Kidney glomerular epithelial cell (primary cell): ENCODE measurements at places on chromosomes 16 and 17.

DNA sequence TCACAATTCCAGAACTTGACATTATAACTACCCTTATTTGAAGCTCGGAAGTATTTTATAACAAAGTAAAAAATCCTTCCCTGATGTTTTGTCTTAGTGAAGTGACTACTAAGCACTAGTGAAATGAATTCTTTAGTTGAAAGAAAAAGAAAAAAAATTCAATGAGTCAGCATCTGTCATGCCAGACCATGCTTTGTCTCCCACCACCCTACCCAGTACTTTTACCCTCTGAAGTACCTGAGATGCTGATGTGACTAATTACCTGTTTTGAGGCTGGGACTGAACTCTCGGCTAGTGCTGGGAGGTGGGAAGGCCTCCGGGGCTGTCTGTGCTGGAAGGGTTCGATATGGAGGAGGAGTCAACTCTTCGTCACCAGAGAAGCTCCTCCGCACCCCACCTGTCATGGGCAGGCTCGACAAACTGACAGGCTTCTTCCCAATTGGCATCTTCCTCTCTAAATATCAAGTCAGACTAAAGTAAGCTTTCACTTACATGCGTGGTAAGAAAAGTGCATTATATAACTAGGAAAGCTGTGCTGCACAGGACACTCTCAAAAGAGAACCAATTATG is 19.6 kb downstream of the NME2 start:
- DNase-seq = no peak

GRCh38 chr16:75584108-75584507 is 17.9 kb downstream of the GABARAPL2 start:
- DNase-seq = no peak

DNA sequence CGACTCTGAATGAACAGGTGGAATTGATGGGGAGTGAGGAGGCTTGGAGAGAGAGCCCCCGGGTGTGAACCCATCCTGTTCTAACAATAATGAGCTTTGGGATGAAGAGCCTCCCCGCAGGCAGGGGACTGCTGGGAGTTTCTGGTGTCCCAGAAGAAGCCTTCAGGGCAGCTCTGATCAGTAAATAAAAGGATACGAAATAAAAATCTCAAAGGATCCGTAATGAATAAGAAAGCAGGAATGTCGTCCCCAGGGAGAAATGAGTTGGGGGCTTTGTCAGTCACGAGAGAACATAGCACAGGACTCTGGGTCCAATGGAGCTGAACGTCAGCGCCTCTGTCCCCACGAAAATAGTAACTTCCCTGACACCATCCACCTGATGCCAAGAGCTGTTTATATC is 113.4 kb downstream of the PITPNC1 start:
- DNase-seq = no peak

DNA sequence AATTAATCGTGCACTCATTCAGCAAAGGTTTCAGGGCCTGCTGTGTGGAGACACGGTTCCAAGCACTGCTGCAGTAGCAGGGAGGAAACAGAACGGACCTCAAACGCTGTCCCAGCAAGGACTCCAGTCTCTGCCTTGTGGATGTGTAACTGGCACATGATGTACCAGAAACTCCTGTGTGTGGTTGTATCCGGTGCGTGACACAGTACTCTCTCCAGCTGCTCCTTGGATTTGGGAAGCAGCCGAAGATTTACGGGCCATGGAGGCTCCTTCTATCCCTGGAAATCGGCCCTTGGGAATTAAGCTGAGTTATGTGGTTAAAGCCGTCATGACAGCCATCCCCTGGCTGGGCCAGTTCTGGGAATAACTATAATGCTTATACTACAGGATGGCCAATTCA is 8.5 kb upstream of the ANKRD11 start:
- DNase-seq = no peak

GRCh38 chr16:12314653-12315185 is 338.2 kb downstream of the SNX29 start:
- no peak for DNase-seq

- no peak for DNase-seq
These were observed 1.5 kb upstream of the PVALEF start for GRCh38 chr17:81163703-81164370.

DNA sequence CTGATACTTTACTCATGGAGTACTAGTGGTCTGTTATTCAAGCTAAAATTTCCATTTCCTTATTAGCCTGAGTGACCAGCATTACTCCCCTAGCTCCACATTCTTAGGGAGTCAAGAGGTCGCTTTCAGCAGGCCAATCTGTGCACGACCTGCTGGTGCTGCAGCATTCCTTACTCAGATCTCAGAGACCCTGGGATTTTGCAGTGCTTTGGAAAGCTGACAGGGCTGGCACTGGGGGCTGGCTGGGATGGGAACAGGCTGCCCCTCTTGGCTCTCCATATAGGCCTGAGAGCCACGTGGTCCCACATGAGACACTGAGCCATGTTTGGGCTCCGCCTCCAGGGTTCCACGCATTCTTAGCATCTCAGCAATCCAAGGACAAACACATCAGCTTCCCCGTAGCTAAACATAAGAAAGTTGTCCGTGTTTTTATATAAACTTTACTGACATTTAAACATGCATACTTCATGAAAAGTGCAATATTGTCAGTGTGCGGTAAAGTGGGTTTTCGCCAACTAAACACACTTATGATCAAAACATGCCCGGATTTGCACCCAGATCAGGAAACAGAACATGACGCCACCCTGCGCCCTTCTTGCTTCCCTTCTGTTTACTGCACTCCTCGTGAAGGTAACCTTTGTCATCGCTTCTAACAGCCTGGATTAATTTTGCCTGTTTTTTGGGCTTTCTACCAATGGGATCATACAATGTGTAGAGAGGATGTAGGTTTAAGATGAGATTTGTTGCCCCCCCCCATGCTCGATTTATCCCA is 254.5 kb upstream of the CACNG5 start:
- peak; percentile 34 for DNase-seq

- DNase-seq = peak; percentile 41
These were observed 14.7 kb upstream of the WNT3 start for GRCh38 chr17:46832945-46833839.

- DNase-seq = no peak
These were observed 56.1 kb upstream of the MAF start for GRCh38 chr16:79656553-79657115.

- no peak for DNase-seq
These were observed 19.1 kb upstream of the RSL1D1 start for GRCh38 chr16:11870399-11870798.

DNA sequence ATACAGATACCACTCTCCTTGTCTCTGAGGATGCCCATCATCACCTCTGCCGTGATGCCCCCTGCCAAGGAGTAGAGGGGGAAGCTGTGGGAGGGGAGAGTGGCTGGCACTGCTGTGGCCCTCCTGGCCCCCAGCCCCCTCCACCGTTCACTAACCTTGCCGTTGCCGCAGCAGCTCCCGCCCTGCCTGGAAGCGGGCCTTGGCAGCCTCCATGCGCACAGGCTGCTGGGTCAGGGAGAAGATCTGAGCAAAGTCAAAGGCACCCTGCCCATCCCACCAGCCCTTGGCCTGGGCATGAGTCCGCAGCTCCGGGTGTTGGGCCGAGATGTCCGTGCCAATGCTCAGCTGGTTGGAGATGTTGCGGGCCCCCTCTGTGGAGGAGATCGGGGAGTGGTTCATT is 2.4 kb downstream of the SCRN2 start:
- DNase-seq = no peak

- no peak for DNase-seq
These were observed 2.6 kb downstream of the SNX29 start for GRCh38 chr16:11979013-11979672.

DNA sequence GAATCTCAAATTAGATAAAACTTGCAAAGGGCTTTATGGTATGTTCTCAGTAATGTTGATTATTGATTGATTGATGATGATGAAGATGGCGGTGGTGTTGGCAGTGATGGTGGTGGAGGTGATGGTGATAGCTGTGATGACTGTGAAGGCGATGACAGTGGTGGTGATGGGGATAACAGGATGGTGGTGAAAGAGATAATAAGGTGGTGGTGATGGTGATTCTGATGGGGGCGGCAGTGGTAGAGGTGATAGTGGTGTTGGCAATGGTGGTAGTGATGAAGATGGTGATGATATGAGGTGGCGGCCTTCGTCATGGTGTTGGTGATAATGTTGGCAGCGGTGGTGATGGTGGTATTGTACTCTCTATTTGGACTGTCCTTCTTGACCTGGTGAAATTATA is 238.3 kb downstream of the XYLT1 start:
- no peak for DNase-seq

- DNase-seq = no peak
These were observed 7.2 kb downstream of the PDK2 start for GRCh38 chr17:50102164-50102991.

DNA sequence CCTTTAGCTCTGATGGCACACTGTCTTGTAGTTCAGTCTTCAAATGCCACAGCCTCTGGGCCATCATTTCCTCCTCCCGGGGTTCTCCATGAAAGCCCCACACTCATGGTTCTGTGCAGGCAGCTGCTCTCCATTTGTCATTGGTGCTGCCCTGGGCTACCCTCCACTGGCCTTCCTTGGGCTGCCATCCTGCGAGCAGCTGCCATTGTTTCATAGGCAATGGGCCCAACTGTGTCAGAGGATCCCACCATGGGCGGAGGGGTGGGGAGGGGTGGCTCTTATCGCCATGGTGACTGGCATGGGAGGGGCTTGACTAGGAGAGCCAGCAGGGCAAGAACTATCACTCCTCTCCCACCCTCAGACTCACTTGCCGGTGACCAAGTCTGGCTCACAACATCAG is 38.6 kb upstream of the BRD7 start:
- DNase-seq = no peak

DNA sequence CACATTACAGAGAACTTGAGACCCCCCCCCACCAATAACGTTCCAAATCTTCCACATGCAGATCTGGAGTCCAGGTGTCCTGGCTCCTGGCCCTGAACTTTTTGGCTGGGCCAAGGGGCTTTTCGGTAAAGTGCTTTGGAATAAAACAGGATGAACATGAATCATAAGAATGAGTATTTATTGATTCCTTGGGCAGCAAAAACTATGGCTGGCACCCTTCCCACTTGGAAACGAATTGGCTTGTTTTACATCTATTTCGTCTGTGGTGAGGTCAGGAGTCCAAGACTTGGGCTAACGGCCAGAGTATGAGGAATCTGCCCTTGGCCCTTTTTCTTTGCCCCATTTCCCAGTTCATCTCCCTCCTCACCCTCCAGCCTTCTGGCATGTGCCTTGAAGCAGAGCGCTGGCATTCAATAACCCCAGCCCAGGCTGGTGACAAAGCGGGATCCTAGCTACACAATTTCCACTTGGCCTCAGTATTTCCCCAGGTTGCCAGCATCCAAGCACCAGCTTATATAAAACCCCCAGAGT is 4.1 kb upstream of the UBTF start:
- DNase-seq = no peak

DNA sequence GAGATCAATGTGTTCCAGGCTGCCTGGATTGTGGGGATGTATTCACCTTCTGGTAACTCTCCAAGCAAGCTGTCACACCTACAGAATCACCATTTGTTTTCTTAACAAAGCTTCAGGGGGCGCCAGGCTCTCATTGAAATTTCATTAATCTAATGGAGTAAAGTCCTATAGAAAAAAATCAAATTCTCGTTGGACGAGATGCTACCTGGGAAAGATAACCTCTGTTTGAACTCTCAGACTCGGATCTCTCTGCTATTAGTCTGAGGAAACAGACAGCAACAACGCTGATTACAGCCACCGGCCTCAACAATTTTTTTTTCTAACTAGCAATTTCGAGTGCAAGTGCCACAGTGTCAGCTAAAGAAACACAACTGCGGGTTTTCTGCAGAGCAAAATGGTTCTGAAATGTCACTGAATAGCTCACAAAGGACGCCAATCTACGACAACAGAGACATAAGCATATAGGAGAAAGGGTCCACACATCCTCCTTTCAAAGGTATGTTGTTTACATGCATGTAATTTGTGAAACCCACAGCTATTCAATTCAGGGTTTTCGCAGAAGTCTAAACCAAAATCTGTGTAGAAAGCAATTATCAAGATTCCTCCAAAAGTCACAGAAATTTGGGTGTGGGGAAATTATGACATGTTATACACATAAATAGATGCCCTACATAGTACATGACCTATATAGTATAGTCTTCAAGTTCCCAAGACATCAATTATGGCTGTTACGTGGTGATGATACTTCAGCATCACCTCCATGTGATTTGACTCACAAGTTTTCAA is 135.8 kb downstream of the SKAP1 start:
- DNase-seq = no peak

DNA sequence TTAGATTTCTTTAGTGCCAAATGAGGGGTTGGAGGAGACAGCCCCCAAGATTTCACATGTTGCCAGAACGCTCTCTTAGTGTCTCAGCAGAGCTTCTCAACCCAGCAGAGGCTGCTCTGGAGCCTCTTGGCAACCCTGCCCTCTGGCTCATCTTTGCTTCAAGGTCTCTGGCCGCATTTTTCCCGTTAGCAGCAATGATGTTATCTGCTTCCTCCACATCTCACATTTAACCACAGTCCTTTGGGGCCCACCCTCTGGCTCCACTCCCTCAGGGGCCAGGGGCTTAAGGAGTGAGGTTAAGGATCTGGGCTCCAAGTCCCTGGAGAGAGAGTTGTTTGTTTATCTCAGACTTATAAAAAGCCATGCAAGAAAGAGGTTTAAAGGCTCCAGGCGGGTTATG is 3.3 kb upstream of the XYLT1 start:
- no peak for DNase-seq

GRCh38 chr17:4345581-4346252 is 20.8 kb downstream of the UBE2G1 start:
- DNase-seq = no peak

GRCh38 chr17:48571826-48572417 is 6.2 kb downstream of the HOXB4 start:
- DNase-seq = no peak

- no peak for DNase-seq
These were observed 50.4 kb downstream of the SNX29 start for GRCh38 chr16:12026741-12027490.

- DNase-seq = no peak
These were observed 335.7 kb downstream of the GRIN2A start for GRCh38 chr16:9846362-9847099.

DNA sequence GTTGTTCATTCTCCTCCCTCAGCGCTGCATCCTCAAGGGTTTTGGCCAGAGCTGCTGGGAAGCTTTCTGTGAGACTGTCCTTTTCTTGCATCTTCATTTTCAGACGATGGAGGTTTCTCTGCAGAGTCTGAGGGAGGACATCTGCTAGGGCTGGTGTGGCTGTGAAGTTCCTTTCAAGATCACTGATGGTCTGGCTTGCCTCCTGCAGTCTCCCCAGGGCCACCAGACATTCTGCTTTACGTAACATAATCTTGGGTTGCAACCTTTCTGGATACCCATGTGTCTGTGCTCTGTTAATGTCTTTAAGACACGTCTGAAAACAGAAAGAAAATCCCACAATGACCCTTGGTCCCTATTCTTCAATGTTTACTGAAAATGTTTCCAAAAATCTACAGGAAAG is 29.0 kb downstream of the SMYD4 start:
- no peak for DNase-seq
